ENCODE measurements at places on chromosomes 2 and 18.

GRCh38 chr2:227368574-227368973, 10.5 kb downstream of the TM4SF20 start:
- DNase-seq: no peak

DNA sequence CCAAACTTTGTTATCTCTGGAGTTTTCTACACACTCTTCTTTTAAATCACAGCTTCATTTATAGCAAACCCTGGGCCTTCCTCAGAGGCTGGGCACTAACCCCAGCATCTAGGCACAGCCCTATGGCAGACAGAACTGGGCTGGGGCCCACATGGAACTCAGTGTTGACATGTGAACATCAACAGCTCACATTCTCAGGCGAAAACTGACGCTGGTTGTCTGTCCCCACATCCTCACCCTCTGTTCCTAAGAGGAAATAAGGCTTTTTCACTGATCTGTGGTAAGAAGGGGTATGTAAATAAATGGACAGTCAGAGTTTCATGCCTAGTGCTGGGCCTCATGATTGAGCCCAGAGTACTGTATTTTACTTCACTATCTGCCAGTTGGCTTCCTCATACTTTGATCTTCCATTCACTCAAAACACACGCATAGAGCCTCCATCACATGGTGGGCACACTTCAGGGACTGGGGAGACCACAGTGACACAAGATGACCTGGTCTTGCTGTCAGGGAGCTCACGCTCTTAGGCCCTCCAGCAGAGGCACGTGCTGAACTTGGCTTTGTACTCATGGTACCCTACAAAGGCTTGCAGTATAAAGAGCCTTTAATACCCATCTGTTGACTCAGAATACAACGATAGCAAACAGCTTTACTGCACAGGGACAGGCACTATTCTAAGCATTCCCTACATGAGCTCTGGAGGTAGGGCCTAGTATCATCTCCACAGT, 43.0 kb downstream of the EFEMP1 start:
- no peak for DNase-seq

- no peak for DNase-seq
Observed at GRCh38 chr2:80080957-80081356, 223.6 kb downstream of the LRRTM1 start.

DNA sequence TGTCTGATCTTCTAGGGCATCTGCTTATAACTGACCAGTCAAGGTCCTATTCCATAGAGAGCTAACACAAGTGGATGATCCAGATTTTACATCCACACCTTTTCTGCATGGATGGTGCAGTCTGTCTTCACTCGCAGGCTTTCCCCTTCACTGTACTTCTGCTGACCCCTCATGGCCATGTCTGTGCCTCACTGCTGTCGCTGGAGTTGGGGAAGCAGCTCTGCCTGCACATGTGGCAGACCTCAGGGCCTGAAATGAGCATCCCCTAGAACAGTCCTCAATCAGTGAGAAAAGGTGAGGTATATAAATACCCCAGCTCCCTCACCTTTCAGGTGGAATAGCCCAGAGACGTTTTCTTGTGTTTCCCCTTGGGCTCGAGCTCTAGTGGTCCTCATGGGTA, 233.8 kb downstream of the ANKRD36B start:
- no peak for DNase-seq

- no peak for DNase-seq
Observed at GRCh38 chr2:130912471-130912870, 75.8 kb downstream of the ARHGEF4 start.

DNA sequence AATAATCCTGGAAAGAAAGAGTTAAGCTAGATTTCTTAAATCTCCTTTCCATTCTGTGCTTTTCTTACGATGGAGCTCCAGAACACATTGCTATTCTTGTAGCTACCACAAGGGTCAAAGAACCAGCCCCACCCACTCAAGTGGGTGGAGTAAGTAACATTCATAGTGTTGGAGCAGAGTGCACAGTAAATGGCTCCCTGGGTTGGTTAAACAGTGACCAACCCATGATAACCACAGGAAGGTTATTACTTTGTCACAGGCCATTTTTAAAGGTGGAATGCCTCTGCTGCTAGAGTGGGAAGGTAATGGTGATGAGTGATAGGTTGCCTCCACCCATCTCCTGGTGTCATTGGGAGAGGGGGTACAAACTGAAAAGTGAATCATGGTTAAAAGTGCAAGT, 13.9 kb downstream of the ARPC2 start:
- DNase-seq: no peak

DNA sequence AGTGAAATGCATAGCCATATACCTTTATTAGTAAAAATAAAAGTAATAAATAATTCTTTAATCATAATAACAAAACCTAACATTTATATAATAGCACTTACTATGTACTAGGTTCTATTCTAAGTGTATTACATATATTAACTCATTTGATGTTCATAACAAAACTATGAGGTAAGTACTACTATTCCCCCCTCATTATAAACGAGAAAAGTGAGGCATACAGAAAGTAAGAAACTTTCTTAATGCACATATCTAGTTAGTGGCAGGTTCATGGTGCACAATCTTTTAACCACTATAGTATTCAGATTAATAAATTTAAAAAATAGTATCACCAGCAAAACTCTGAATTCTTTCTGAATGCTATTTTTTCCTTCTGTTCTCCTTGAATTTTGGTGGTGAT, 27.5 kb downstream of the TRPM8 start:
- DNase-seq: no peak

- DNase-seq: no peak
Observed at GRCh38 chr2:163252199-163252598, 413.6 kb upstream of the KCNH7 start.

- DNase-seq: no peak
Observed at GRCh38 chr18:57965246-57965645, 78.8 kb upstream of the NEDD4L start.

GRCh38 chr2:241671457-241672240, 15.0 kb downstream of the DTYMK start:
- no peak for DNase-seq

GRCh38 chr2:101644842-101645383, 52.6 kb upstream of the MAP4K4 start:
- DNase-seq: no peak

- no peak for DNase-seq
Observed at GRCh38 chr18:73511771-73512503, 635.7 kb downstream of the FBXO15 start.

- no peak for DNase-seq
Observed at GRCh38 chr2:38907743-38908562, 18.3 kb downstream of the ARHGEF33 start.

DNA sequence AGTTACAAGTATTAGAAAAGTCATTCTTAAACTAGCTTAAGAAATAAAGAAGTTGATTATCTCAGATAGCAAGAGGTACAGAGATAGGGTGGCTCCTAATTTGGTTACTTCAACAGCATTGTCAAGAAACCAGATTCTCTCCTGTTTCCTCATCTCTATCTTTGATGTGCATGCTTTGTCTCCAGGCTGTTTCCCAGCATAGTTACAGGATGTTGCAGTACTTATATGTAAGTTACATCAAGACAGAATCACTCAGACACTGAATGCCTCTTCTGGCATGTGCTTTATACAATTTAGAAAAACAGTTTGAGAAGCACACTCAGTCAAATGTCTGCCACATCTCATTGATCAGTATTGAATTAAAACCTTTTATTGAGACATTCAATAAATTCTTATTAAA, 189.5 kb upstream of the UBE2E3 start:
- no peak for DNase-seq

DNA sequence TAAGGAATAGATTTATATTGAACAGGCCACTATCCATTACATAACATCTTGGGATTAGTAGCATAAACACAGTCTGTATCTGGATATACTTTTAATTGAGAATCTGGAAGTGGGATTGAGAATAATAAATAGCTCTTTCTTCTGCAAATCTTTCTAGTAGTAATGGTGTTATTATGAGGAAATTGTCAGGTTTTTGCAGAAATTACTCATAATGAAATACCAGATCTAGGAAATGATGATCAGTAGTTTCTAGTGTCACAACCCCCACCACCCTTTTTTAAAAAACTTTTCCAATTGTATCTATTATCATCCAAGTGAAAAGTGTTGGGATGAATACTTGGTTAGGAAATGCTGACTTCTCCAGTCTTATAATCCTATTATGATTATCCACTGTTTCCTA, 18.7 kb downstream of the NBEAL1 start:
- DNase-seq: no peak

GRCh38 chr2:218927422-218927821, 32.0 kb upstream of the CDK5R2 start:
- no peak for DNase-seq

- DNase-seq: no peak
Observed at GRCh38 chr2:112977559-112978056, at the start of gene IL36G. TSS of gene IL36G (plus strand) at chr2:112978006. CDS start at chr2:112978639, 633 bp downstream.

DNA sequence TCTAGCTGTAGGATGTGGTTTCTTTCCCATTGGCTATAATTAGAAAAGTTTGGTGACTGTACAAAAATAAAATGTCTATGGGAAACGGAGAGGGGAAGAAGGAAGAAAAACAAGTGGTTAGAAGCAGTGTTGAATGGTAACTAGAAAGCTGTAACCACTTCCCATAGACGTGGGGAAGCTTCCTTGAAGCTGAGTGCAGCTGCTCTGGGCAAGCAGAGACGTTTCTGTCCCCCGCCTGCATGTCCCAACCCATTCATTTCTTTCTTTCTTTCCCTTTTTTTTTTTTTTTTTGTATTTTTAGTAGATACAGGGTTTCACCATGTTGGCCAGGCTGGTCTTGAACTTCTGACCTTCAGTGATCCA, 367.8 kb upstream of the HS6ST1 start:
- no peak for DNase-seq

GRCh38 chr2:196233021-196233804, 61.8 kb upstream of the STK17B start:
- DNase-seq: no peak

GRCh38 chr18:61209801-61210200, 123.4 kb upstream of the CDH20 start:
- no peak for DNase-seq

- DNase-seq: no peak
Observed at GRCh38 chr2:231627384-231628120, 34.9 kb downstream of the TEX44 start.

GRCh38 chr2:151771599-151772358, 37.5 kb upstream of the NEB start:
- DNase-seq: no peak
